ENCODE measurements at places on chromosomes 3 and 15.

GRCh38 chr3:40930756-40931155 lies 268.5 kb upstream of the CTNNB1 start:
- no peak for DNase-seq

GRCh38 chr3:111324645-111325044 lies 217.4 kb upstream of the CD96 start:
- DNase-seq, result no peak

DNA sequence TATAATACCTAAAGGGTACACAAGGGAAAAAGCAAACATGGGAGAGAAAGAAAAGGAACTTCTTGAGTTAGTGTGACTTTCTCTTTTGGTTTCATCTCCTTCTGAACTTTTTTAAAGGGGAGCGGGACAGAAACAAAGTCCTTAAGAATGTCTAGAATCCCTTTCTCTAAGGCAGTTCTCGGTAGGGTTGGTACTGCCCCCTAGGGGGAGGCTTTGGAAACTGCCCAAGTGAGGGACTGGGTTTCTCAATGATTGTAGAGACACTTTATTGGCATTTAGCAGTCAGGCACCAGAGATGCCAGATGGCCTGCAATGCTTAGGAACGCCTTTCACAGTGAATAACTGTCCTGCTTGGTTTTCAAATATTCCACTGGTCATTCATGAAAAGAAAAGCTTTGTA lies 172.7 kb downstream of the WDR72 start:
- DNase-seq, result no peak

DNA sequence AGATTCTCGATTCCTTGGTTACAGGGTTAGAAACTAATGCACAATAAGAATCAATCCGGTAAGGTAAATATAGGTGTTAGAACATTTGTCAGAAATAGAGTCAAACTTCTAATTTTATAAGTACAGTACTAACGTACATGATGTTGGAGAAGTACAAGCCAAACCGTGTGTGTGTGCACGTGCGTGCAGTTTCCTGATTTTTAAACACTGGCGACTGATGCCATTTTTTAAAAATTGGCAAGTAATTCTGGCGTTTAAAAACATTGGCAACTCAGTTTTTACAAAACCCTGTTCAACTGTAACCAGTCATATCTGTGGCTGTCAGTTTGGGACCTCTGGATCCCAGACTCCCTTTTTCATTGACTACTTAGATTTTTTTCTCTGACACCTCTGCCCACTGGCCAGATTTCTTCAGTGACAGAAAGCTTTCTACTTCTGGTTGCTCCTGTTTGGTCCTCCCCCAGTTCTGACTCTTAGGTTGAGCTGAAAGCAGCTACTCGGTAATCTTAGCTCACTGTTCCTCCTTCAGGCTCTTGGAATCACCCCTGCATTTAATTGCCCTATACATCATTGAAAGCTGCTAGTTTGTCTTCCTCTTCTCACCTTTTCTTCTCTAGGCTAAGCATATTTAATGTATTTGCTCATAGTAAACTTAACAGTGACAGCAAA lies 843 bp downstream of the ATG7 start:
- no peak for DNase-seq

DNA sequence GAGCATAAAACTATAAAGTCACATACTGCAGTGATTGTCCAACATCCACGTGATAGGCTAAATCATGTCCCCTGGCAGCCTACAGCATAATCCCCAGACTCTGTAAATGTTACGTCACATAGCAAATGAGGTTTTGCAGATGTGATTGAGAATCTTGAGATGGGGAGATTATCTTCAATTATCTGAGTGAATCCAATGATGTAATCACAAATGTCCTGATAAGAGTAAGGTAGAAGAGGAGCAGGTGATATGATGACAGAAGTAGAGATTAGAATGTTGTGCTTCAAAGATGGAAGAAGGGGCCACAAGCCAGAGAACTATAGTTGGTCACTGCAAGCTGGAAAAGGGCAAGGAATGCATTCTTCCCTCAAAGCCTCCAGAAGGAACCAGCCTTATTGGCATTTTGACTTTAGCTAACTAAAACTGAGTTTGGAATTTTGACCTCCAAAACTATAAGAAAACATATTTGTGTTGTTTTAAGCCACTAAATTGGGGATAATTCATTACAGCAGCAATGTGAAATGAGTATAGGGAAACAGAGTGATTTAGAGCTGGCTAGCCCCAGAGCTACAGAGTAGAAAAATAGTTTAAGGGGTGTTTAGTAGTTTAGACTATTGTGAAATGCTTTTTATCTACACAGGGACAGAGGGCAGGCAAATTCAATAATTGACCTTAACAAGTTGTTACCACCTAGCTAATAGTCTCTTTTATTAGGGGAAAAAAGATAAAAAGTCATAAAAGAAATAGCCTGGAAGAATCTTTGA lies 15.2 kb downstream of the SLC2A2 start:
- no peak for DNase-seq

DNA sequence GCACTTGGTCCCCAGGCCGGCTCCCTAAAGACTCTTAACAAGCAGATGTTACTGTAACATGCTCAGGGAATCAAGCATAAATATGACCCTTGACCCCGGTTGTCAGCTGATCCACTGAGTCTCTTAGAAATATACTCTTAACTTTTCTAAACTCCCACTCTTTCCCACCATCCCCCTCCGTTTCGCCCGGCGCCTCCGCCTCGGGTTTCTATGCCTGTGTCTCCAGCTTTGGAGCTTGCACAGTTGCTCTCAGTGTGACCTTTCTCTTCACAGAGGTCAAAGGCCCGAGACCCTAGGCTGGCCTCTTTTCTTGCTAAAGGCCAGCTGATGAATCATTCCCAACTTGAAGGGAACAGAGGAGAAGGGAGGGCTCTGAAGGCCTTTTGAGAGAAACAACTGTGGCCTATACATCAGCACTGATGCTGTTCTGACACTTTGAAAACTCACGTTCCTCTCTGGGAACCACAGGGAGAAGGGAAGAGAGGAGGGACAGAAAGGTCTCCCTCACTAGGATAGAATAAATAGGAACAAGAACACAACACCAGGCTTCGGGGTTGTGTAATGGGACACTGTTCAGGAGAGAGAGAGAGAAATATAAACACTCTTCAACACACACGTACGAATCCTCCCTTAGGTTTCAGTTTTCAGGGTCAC lies 484.5 kb upstream of the NR2F2 start:
- no peak for DNase-seq

GRCh38 chr15:70065006-70065722 lies 32.6 kb downstream of the TLE3 start:
- no peak for DNase-seq

- no peak for DNase-seq
Measured at GRCh38 chr3:23270423-23270822, 67.3 kb downstream of the UBE2E2 start.

DNA sequence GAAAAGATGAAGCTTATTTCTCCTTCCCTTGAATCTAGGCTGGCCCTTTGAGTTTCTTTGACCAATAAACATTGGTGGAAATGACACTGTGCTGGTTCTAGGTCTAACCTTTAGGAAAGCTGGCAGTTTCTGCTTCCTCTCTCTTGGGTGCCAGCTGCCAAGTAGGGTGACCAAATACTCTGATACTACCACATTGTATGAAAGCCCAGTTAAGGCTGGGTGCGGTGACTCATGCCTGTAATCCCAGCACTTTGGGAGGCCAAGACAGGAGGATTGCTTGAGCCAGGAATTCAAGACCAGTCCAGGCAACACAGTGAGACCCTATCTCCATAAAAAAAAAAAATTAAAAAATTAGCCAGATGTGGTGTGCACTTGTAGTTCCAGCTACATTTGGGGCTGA lies 320.7 kb downstream of the ZNF621 start:
- DNase-seq, result no peak

DNA sequence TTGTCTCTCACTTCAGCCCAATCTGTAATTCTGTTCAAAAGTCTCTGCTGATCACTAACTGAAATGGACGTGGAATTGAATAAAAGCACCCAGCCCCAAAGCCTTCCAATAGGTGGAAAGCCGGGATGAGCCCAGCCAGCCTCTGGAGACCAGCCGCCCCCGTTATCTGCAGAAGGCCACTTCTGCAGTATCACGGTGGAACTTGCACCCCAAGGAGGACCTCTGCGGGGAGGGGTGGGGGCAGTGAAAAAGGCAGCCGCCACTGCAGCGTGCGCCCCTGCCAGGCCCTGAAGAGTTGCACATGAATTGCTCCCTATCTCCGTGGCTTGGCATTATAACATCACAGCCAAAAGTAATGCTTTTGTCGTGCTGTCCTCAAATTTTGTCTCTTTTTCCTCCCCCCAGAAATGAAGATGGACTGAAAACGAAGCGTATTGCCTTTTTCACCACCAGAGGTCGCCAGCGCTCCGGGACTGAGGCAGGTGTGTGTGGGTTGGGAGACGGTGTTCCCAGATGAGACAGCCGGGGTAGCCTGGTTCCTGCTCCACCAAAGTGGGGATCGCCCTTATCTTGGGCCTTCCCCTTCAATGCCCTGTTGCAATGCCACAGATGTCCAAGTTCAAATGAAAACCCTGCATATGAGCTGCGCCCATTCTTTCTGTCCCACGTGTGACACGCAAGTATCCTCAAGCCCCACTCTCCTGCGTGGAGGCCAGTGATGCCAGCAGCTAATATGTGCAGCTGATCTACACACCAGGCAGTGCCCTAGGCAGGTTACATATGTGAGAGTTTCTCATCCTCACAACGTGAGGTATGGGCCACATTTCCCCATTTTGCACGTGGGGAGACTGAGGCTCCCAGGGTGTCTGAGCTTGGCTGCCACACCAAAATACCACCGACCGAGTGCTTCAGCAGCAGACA lies 96.0 kb downstream of the LRRK1 start:
- peak; percentile 74 for DNase-seq

GRCh38 chr3:156148345-156148945 lies 28.1 kb downstream of the KCNAB1 start:
- no peak for DNase-seq

DNA sequence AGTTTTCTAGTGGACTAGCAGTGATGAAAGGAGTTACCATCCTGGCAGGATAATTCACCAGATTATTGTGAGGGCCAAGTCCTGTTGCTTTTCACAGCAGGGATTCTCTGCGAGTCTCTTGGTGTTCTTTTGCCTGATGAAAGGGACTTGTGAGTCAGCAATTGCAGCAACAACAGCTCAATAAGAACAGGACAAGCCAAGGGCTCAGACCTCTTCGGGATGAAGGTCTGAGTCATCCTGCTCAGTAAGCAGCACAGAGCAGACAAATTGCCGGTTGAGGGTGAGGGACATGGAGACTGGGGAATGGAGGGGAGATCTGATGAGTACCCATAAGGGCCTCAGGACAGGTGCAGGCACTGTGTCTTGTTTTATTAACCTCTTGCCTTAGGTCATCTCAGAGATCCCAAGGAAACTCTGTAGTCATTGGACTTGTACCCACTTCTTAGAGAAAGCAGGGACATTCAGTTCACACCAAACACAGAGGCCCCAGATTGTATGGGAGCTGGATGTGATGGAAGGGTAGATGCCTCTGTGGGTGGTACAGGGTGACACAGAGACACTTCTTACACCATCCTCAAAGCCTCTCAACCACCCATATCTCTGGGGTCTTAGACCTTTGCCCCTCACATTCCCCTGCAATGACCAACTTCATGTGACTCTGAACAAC lies 173.8 kb upstream of the TLE3 start:
- DNase-seq, result no peak

DNA sequence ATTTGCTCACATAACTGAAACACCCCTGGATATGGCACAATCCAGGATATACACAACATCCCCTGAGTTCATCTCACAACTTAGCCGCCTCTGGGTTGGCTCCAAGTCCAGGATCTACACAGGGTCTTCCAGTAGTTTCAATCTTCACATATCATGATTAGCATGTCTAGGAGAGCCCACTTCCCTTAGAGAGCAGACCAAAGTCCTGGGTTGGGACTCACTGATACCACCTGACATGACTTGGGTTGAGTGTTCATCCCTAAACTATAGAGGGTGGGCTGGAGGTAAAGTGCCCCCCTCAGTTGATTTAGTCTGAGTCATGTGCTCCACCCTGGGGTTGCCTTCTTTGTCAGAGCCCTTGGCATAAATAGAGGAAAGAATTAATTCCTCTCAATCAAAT lies 493.6 kb upstream of the PPP2R3A start:
- DNase-seq, result no peak

GRCh38 chr15:25695875-25696760 lies 167.0 kb downstream of the ATP10A start:
- DNase-seq, result no peak

- DNase-seq, result no peak
Measured at GRCh38 chr3:51800750-51801125, 21.7 kb upstream of the IQCF6 start.

DNA sequence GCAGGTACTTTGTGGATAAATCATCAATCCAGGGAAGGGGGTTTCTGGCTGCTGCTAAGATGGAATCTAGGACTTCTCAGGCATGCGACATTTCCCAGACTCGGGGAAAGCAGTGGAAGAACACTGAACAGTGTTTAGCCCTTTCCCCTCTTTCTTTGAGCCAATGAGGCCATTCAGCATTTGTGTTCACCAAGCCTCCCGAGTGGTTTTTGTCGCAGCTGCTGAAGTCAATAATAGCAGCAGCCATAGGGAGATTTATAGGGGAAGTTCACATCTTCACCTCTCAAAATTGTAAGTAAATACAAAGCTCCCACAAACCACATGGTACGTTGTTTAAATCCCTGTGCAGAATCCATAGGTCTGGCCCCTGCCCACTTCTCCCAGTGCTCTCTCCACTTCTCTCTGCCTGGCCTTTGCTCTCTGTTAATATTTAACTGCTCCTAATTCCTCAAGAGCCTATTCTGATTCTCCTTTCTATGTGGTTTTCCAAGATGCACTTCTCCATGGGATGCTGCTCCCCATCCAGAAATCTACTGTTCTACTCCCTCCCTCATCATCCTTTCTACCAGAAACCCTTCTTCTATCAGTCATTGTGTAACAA lies 230.7 kb downstream of the SHQ1 start:
- no peak for DNase-seq

DNA sequence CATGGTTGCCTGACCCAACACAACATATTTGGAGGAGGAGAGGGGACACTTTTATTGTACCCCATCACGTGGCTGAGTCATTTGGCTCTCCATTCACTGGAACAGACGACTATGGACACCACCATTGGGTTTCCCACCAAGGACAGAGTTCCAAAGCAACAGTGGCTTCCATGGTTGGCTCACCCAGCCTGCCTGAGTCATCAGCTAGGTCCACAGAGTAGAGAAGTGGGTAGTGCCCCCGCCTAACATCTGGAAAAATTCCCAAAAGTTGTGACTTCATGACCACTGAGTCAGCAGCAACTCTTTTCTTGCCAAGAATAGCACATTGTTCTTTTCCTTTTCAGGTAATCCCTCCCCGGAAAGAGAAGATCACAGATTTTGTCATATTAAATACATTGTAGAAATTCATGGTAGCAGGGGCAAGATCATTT lies 3.0 kb upstream of the PPP1R2 start:
- no peak for DNase-seq

GRCh38 chr3:59920822-59921221 lies 871.0 kb upstream of the CFAP20DC start:
- no peak for DNase-seq

GRCh38 chr15:88179562-88179961 lies 77.0 kb downstream of the NTRK3 start:
- no peak for DNase-seq
